ENCODE measurements at places on chromosomes 5 and 9.

GRCh38 chr5:132425009-132425937, 55.8 kb downstream of the SLC22A5 start:
- DNase-seq = peak; percentile 67

DNA sequence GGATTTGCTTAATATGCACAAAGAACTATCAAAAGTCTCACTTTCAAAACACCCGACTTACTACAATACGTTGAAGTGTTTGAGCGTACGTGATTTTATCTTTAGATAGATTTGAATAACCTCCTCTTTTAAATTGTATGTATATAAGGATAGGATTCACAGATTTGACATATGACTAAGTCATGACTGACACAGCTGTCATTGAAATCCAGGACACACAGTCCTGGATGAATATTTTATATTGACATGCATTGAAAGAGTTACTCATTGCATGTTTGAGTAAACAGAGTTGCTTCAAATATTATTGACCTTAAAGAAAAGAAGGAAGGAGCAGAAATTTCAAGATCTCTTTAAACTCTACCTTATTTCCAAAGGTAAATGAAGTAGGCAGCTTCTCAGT, 3.3 kb downstream of the MUSK start:
- no peak for DNase-seq

GRCh38 chr9:95333426-95333825, 15.9 kb upstream of the FANCC start:
- no peak for DNase-seq

GRCh38 chr5:133225671-133226152, 173.9 kb downstream of the HSPA4 start:
- DNase-seq = no peak

GRCh38 chr5:146897061-146897460, 18.5 kb upstream of the PPP2R2B start:
- no peak for DNase-seq

DNA sequence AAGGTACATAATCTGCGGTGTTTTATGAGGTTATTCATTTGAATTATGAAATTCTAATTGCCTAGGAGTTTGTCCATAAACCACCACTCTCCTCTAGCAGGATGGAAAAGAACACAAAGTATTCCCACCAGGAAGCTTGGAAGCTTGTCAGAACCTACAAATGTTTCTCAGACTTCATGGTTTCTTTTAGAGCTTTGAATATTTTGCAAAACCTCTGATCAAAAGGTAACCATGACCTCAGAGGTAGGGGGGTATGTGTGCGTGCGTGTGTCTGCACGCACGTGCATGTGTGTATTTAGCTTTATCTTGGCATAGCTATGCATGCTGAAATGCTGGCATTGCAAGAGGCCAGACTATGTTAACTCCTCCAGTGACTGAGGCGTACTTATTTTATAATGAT, 847.0 kb downstream of the TLE1 start:
- no peak for DNase-seq

GRCh38 chr5:52378237-52378636, 409.5 kb upstream of the ITGA1 start:
- no peak for DNase-seq

DNA sequence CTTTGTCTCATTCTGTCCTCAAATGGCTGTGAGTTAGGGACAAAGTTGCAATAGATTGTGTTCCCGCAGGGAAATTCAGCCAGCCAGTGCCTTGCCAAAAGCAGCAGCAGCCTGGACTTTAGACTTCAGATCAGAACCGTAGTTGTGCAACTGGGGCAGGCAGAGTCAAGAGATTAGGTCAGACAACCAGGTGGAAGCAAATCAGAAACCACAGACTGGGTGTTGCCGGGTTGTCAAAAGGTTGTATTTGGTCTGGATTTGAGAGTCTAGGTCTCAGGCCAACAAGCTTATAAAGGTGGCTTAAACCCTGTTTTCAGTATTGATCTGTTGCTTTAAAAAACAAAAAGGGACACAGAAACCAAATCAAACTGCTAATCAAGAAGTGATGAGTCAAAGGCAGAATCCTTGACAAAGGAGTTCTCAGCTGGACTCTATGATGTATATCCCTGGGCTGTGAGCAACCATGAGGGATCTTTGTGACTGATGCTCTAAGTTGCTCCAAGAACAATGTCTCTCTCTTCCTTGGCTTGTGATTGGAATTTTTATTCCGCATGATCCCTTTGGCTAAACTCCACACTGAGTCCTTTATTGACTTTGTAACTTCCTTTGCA, 20.9 kb downstream of the RFK start:
- DNase-seq = peak; percentile 29

DNA sequence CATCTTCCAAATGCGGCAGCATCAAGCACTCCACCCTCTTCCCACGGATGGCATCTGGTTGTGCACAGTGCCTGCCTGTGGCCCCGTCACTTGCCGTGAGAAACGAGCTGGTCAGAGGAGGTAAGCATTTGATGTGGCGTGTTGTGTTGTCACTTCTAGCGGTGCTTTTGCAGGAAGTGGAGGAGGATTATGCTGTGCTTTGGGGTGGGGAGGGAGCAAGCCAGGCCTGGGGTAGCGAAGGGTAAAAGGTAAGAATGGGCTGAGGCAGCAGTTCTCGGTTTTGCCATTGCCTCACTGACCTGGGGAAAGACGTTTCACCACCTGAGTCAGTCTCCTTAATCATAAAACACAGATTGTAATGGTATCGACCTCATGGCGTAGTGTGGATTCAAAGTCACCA, 2.3 kb upstream of the POMT1 start:
- no peak for DNase-seq

DNA sequence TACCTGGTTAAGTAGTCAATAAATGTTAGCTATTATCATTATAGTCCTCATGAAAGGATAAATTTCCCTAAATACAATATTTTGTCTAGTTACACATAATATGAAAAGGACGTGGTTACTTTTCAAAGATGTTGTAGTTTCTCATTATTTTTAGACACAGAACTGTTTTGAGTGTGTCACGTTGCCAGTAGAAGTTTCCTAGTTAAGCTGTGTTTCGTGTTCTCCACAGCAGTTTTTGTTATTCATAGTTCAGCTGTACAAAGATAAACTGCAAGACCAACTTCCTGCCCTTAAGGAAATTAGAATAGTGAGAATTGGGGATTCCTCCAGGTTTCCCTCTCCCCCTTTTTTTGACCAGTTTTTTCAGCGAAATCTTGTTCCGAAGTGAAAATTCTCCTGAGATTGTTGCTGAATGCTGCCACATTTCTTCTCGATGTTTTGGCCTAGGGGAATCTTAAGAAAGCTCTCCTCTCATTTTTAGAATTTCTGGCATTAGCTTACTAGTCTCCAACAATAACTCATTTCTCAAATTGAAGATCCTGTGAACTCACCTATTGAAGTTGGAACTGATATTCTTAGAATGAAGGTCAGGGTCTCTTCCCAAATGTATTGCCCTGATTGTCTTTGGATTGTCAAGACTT, 176.1 kb downstream of the PAM start:
- DNase-seq = no peak

- no peak for DNase-seq
Observed at GRCh38 chr9:92620845-92621244, 49.1 kb downstream of the IPPK start.

GRCh38 chr5:146345578-146346366, 7.1 kb downstream of the POU4F3 start:
- no peak for DNase-seq

DNA sequence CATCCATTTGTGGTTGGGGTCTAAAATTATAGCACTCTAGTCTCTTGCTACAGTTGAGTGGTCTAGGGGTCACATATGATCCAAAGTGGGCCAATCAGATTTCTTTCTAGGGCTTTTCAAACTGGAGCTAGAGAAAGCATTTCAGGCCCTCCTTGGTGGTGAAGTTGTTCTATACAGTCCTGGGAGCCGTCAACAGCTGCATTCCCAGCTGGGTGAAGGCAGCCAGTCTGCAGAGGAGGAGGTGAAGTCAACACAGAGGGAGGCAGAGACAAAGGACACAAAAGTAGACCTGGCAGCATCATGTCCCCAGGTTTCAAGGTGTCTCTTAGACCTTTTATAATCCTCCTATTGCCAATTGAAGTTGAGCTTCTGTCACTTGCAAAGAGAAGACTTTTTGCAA, 518.2 kb downstream of the BNC2 start:
- DNase-seq = no peak

DNA sequence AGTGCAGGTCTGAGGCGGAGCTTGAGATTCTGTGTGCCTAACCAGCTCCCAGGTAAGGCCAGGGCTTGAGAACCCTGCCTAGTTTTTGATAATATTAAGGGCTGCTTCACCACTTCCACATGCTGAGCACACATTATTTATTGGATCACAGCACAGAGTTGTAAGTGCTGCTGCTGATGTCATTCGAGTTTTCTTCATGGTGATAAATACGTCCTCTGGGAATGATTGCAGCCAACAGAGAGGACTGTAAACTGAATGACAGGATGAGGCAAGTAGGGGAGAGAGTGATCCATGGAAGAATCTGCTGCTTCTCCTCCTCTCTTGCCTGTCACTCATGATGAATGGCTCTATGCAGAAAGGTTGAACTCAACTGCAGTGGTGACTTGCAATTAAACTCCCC, 77.9 kb upstream of the VPS13A start:
- no peak for DNase-seq

GRCh38 chr5:179558932-179559283, 8.6 kb downstream of the RUFY1 start:
- peak; percentile 49 for DNase-seq

DNA sequence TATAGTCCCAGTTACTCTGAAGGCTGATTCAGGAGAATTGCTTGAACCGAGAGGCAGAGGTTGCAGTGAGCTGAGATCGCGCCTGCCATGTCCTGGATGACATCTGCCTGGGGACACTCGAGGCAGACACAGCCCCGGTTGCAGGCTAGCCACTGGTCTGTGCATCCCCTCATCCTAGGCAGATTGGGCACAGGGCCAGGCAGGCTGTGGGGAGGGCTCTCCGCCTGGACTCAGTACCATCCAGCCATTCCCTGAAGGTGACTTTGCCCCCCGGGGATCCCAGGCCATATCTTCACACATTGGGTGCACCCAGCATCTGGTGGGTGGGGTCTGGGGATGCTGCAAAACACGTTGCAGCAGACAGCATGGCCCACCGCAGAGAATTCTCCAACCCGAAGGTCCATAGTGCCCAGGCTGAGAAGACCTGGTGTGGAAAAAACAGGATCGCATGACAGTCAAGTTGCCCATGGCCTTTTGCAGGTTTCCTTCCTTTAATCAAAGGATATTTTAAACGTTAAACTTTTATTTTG, 50.9 kb upstream of the SUSD3 start:
- no peak for DNase-seq

DNA sequence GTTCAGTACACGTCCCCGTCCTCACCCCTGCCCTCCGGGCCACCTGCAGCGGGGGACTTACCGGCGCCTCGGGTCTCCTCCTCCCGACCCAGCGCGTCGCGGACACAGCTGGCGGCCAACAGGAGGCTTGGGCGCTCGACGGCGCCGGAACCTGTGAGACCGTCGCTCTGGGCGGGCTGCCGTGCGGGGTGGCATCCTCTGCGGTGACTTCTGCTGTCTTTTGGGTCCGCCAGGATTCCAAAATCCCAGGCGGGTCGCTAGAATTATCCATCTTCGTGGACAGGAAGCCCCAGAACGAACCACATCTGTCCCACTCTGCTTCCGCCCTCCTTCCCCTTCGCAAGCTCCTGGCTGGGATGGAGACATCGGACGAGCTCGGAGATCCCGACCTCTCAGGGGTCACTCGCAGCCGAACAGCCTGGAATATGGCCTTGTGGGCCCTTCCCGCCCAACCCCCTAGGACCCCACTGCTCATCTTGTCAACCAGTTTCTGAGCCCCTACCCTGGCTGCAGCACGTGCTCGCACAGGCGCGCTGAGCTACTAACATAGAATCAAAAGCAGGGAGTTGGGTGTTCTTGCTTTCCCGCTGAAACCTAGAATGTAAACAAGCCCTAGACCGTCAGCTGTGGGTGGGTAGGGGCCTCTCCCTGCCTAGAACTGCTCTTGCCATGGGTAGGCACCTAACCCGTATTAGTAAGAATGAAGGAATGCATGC, 947 bp upstream of the MARCHF3 start:
- peak; percentile 35 for DNase-seq

GRCh38 chr5:174789596-174789995, 65.2 kb downstream of the MSX2 start:
- DNase-seq = no peak

GRCh38 chr5:171268700-171269620, 40.1 kb upstream of the TLX3 start:
- DNase-seq = no peak

- peak; percentile 34 for DNase-seq
Observed at GRCh38 chr9:77751341-77752091, 103.4 kb upstream of the GNA14 start.

DNA sequence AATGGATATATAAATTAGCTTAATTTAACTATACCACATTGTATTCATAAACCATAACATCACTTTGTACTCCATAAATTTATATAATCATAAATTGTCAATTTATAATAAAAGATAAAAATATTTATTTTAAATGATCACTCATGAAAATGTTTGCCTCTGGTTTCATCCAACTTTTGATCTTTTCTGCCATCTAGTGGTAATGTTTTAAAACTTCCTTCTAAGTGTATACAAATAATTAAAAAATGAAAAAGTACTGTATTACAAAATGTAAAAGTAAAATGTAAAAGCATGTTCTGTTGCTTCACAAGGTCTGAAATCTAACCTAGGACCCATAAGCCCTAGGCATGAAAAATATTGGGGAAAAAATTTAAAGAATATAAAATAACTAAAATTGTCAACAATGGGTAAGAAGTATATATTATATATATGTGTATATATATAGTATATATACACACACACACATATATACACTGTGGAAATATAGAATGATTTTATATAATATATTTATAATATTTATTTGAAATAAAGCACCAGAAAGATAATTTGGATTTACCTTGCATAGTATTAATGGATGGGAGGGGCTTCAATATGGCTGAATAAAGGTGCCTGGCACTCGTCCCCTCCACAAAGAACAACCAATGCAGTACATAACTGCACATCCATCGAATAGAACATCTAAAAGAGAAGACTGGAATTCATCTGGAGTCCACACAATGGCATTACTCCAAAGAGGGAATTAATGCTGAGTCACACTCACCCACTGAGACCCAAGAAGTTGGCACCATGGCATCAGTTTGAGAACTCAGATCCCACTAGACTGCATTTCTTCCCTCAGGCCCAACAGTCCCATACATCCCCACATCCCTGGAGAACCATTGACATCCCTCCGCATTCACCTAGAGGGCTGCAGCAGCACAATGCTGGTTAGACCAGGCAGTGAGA, 32.5 kb downstream of the ANXA1 start:
- peak; percentile 18 for DNase-seq

DNA sequence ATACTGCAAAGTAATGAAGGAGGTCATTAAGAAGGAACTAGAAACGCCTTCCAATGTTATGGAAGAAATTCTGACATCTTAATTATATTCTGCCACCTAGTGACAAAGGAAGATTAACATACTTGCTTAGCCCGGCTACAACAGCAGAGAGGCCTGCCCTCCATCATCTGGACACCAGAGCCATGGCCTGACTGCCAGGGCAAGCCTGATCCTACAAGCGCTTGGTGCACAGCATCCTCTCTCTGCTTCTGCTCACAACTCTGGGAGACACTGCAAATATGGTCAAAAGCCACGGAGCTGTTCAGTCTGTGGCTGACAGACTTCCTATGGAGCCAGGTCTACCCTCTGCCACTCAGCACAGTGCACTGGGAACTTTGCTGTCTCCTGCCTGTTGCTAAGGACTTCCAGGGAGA, 87.3 kb upstream of the SLC44A1 start:
- DNase-seq = peak; percentile 55

Measured in urothelium cell line (cell line).